ENCODE measurements at places on chromosomes 1 and 21. TPM values are rescaled to one million over a fixed set of nuclear protein-coding genes. Genes with fewer than 3 reads are reported as not detected.
A peak's percentile ranks its signal among the peaks of the same experiment; 100 is the strongest.

DNA sequence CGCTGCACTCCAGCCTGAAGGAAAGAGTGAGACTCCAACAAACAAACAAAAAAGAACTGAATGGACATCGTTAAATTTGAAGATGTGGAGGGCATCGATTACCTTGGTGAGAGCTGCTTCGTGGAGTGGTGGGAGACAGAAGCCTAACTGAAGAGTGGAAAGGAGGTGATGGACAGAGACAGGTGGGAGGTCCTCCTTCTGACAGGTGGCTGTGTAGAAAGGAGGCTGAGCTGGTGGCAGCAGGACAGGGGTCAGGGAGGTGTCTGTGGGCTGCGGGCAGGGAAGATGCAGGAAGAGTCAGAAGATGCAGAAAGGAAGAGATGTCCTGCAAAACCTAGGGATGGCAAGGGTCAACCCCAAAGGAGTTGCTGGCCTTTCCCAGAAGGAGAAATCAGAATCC, 30.5 kb downstream of the C1orf216 start:
- no peak for DNase-seq

GRCh38 chr1:68074472-68074871, 24.0 kb upstream of the DIRAS3 start:
- no peak for DNase-seq

GRCh38 chr1:27536767-27537166, 46.8 kb upstream of the WASF2 start:
- no peak for DNase-seq

GRCh38 chr1:25504706-25505595, 38.5 kb upstream of the LDLRAP1 start:
- no peak for DNase-seq

DNA sequence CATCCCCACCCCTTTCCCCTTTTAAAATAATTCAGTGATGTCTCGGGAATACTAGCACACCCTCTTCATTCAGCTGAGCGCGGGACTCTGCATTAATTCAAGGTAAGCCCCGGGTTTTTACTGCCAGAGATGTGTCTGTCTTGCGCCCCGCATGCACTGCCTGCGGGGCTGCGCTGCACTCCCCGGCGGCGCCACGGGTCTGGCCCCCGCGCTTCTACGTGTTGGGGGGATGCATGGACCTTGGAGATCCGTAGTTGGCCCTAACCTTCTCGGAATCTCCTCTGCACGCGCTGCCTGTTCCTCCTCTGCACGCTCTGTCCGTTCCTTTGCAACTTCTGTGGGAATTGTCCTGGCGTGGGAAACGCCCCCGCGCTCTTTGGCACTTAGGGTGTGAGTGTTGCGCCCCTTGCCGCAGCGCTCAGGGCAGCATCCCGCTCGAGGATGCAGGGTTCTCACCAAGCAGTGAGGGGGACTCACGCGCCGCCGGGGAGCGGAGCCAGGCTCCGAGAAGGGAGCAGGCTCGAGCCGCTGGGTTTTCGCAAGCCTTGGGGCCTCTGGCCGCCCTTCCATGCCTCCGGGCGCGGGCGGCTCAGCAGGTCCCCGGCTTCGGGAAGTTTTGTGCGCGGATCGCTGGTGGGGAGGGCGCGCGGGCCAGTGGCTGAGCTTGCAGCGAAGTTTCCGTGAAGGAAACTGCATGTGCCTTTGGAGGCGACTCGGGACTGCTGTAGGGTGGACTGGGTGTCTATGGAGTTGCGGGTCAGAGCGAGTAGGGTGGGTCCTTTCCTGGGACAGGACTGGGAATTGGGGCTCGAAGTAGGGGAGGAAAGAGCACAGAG, 165.1 kb upstream of the CACNA1E start:
- peak; percentile 78 for DNase-seq

Gene RGSL1
- total RNA-seq, result not detected
